Trophoblast cell (in vitro differentiated cells and primary cell): ENCODE measurements at places on chromosomes 1 and 21.

- peaks cover 37% of the 10 kb centered on the region for H3K4me1 ChIP-seq
- H3K27ac ChIP-seq: peak overlapping the region; percentile 77
- H3K4me3 ChIP-seq: no peak overlapping the region
Observed at GRCh38 chr1:23556635-23557470, 2.4 kb downstream of the ID3 start.

DNA sequence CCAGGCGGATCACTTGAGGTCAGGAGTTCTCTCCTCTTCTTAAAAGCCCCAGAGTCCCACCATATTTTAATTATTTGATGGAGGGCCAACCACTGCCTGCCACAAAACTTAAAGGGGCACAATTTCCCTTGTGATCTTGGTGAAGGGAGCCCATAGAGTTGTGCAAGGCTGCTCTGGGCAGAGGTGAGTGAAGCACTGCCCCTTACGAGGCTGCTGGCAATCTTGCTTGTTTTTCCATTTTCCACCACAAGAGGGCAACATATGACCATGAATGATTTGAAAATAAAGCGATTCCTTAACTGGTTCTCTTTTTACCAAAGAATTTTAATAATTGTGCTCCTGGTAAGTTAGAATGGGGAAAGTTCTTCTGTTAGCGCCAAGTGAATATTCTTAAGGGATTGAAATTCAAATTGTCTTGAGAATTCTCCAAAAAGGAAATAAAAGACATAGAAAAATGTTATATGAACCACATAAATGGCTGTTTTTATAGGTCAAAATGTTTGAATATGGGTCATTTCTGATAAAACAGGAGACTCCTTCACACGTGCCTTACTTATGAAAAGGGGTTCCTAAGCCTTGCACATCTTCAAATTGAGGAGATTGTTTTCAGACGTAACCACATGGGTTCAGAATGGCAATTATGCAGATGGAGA, 22.7 kb downstream of the PGM1 start:
- H3K36me3 ChIP-seq: no peaks in the 10 kb centered on the region
- no peak overlapping the region for H3K4me3 ChIP-seq
- peak; percentile 95 for DNase-seq
- peaks cover 15% of the 10 kb centered on the region for H3K4me1 ChIP-seq
- no peaks in the 10 kb centered on the region for H3K27me3 ChIP-seq
- no peak overlapping the region for H3K27ac ChIP-seq

- no peak overlapping the region for H3K27ac ChIP-seq
- no peak overlapping the region for H3K4me3 ChIP-seq
- no peaks in the 10 kb centered on the region for H3K27me3 ChIP-seq
Observed at GRCh38 chr1:41957568-41957967, 38.8 kb upstream of the HIVEP3 start.

DNA sequence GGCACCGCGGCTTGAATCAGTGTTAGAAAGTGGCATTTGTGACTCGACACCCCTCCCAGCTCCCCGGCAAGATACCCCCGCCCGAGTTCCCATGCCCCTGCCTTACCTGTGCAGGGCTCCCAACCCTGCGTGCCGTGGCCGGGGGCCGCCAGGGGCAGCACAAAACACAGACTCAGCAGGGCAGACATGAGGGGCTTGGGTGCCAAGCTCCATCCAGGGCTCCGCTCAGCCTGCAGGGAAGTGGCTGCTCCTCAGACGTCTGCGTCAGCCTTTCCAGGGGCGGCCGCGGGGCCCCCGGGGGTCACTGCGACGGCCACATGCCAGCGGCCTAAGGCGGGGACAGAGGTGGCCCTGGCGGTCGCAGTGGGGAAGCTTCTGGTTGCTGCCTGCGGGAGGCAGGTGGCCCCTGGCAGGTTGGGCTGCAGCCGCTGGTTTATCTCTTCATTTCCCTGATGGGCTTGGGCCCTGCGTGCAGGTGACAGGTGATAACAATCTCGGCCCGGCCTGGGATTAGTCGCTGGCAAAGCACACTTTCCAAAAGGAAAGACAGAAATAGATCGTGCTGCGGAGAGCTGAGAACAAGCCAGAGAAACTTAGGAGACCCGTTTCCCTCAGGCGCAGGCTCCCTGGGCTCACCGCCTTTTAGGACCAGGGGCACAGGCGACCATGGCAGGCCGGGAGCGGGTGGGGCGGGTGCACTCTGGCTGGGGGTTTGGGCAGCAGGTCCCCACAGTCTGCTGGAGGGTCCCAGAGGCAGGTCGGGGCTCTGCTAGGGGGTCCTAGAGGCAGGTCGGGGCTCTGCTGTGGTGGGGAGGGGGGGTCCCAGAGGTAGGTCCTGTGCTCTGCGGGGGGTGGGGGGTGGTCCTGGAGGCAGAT, at the start of gene TSPEAR:
TSPEAR (minus strand) TSS at position 246 of the 876 bp plus-strand sequence; CDS start at position 188, 58 bp downstream.
- H3K27me3 ChIP-seq: peaks cover 65% of the 10 kb centered on the region
- H3K36me3 ChIP-seq: no peaks in the 10 kb centered on the region
- DNase-seq: peak; percentile 6
- no peak within 1 kb of the TSS for H3K4me3 ChIP-seq

DNA sequence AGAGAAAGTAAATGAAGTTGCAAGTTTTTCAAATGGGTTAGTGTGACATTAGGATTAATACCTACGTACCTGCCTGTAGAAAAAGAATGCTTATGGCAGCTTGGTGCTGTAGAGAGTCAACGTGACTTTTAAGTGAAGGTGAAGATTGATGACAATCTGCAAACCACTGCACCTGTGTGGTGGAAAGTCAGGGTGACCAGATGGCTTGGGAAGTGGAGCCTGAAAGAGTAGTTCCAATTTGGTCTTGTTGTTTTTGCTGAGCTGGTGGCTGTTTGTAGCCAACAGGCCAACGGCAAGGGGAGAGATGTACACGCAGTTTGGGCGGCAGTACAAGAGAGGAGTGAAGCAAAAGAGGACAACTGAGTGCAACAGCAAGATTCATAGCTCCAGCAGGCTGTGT, 78.1 kb upstream of the JAK1 start:
- no peak overlapping the region for H3K4me3 ChIP-seq
- H3K36me3 ChIP-seq: no peaks in the 10 kb centered on the region
- H3K27ac ChIP-seq: no peak overlapping the region
- no peaks in the 10 kb centered on the region for H3K27me3 ChIP-seq
- no peak for DNase-seq

DNA sequence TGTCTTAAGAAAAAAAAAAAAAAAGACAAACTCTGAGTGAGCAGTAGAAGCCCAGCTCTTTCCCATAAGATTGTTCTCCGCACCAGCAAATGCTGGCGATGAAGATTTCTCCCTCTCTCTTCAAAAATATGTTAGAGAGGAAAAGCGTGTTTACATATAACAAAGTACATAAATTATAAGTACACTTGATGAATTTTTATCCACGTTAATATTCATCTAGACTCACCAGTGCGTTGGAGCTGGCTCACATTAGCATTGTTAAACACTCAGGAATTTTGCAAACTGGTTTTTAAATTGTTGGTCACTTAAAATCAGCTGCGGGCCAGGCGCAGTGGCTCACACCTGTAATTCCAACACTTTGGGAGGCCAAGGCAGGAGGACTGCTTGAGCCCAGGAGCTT, 56.0 kb downstream of the RUNX3 start:
- H3K4me3 ChIP-seq: no peak overlapping the region
- H3K4me1 ChIP-seq: no peaks in the 10 kb centered on the region

GRCh38 chr1:173444757-173445156, 32.4 kb upstream of the PRDX6 start:
- no peak overlapping the region for H3K27ac ChIP-seq
- DNase-seq: peak; percentile 36
- H3K4me1 ChIP-seq: peaks cover 6% of the 10 kb centered on the region
- H3K36me3 ChIP-seq: peaks cover 3% of the 10 kb centered on the region
- no peaks in the 10 kb centered on the region for H3K27me3 ChIP-seq
- no peak overlapping the region for H3K4me3 ChIP-seq

DNA sequence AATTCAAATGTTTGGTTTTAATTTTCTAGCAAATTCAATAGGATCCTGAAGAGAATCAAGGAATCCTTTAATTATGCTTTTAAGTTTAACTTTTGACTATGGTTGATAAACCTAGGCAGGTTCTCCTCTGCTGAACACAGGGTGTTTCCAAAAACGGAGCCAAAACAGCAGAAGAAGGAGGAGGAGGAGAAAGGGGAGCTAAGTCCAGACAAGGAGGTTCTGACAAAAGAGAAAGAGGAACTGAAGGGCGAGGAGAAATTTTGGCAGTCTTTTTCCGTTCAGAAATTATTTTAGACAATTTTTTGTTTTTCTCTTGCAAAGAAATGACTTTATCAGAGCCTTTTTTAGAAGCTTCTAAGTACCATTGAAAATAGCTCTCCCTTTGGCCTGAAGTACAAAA, 33.2 kb upstream of the FNBP1L start:
- H3K27me3 ChIP-seq: no peaks in the 10 kb centered on the region
- no peaks in the 10 kb centered on the region for H3K4me1 ChIP-seq
- H3K27ac ChIP-seq: no peak overlapping the region
- H3K4me3 ChIP-seq: no peak overlapping the region
- DNase-seq: no peak
- H3K36me3 ChIP-seq: no peaks in the 10 kb centered on the region

DNA sequence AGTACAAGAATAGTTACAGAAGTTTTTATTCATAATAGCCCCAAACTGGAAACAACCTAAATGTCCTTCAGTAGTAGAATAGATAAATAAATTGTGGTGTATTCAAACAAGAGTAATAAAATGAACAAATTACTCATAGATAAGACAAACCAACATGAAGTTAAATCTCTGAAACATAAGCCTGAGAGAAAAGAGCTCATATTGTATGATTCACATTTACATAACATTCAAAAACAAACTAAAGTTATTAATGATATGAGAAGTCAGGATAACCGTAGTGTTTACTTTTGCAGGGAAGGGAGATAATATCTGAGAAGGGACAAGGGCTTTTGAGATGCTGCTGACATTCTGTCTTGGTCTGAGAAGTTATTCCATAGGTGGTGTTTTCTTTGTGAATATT, 13.5 kb downstream of the STPG1 start:
- no peaks in the 10 kb centered on the region for H3K36me3 ChIP-seq
- H3K27ac ChIP-seq: no peak overlapping the region
- no peaks in the 10 kb centered on the region for H3K4me1 ChIP-seq
- no peaks in the 10 kb centered on the region for H3K27me3 ChIP-seq
- DNase-seq: no peak
- no peak overlapping the region for H3K4me3 ChIP-seq

DNA sequence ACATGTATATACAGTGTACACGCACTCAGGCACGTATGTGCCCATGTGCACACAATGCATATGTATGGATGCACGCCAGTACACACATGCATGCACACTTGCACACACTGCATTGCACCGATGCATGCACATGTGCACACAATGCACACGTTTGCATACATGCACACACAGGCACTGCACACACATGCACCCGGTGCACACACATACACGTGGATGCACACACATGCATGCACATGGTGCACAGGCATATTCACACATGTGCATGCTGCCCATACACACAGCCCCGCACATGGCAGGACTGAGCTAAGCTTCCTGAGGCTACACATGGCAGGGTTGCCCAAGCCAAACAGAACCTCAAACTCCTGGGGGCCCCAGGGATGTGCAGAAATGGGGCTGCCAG, 19.6 kb downstream of the ARHGEF16 start:
- H3K36me3 ChIP-seq: peaks cover 8% of the 10 kb centered on the region
- peaks cover 18% of the 10 kb centered on the region for H3K4me1 ChIP-seq
- H3K4me3 ChIP-seq: no peak overlapping the region
- no peaks in the 10 kb centered on the region for H3K27me3 ChIP-seq
- no peak overlapping the region for H3K27ac ChIP-seq
- no peak for DNase-seq

- peak overlapping the region; percentile 88 for H3K27ac ChIP-seq
- DNase-seq: no peak
- H3K4me3 ChIP-seq: no peak overlapping the region
- H3K36me3 ChIP-seq: no peaks in the 10 kb centered on the region
Observed at GRCh38 chr1:8217011-8217711, 100.8 kb upstream of the SLC45A1 start.

DNA sequence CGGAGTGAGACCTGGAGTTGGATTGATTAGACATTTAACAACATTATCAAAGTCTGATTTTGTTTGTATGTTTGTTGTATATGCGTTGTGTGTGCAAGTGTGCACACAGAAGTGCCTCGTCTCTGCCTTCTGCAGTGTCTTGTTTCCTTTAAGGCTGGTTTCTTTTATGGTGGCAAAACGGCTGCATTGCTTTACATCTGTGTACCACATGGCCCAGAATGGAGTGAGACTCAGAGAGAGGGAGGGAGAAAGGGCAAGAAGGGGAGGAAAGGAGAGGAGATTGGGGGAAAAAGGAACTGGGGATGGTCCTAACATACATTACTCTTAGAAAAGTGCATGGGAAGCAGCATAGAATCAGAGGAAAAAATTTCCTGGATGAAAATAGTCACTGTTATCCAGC, 99.7 kb upstream of the WLS start:
- H3K4me1 ChIP-seq: no peaks in the 10 kb centered on the region
- no peak for DNase-seq
- H3K4me3 ChIP-seq: no peak overlapping the region

DNA sequence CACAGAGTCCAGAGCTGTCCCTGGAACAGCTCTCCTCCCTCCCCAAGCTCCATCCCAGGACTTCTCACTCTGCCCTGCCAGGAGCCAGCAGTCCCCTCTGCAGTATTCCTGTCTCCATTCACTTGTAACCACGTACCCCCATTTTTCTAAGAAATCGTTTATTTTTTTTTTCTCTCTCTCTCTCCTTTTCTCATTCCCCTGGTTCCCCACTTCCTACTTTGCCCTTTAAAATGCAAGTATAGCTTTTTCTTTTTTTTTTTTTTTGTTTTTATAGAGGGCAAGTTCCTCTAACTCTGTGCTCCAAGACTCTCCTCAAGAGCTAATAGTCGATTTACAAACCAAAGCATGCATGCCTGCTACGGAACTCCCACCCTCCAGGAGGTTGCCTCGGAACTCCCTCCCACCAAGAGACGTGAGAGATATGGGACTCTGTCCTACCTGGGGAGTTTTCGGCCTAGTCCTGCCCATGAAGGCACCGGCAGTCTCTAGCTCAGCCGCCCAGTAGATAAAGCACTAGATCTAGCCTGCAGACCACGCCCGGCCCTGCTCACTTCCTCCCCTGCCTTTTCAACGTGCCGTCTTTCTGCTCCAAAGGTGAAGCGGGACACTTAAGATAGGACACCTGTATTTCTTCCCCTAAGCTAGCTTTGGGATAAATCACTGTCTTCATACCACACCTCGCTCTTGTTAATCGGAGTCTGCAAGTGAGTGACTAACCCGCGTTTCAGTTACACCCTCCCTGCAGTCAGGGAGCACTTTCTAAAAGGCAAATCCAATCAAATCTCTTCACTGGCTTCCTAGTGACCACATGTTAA, 27.7 kb downstream of the TNFRSF9 start:
- H3K4me3 ChIP-seq: no peak overlapping the region
- no peaks in the 10 kb centered on the region for H3K27me3 ChIP-seq
- H3K27ac ChIP-seq: no peak overlapping the region
- H3K4me1 ChIP-seq: no peaks in the 10 kb centered on the region
- H3K36me3 ChIP-seq: no peaks in the 10 kb centered on the region

- no peak for DNase-seq
- no peaks in the 10 kb centered on the region for H3K27me3 ChIP-seq
- no peak overlapping the region for H3K27ac ChIP-seq
- no peaks in the 10 kb centered on the region for H3K4me1 ChIP-seq
Observed at GRCh38 chr1:985126-985525, 3.2 kb upstream of the PERM1 start.
